ENCODE measurements at places on chromosomes 4 and X. TPM values are rescaled to one million over a fixed set of nuclear protein-coding genes. Genes with fewer than 3 reads are reported as not detected.
A peak's percentile ranks its signal among the peaks of the same experiment; 100 is the strongest.

- H3K36me3 ChIP-seq: no peaks in the 10 kb centered on the region
- no peaks in the 10 kb centered on the region for H3K4me1 ChIP-seq
- no peak for DNase-seq
- peaks cover 2% of the 10 kb centered on the region for H3K27me3 ChIP-seq
- no peak overlapping the region for H3K4me3 ChIP-seq
Measured at GRCh38 chrX:130841776-130842175, 61.2 kb downstream of the ENOX2 start.

The MAGEA4 gene
- total RNA-seq: not detected

The UGT2B11 gene
- not detected for total RNA-seq

- H3K4me1 ChIP-seq: no peaks in the 10 kb centered on the region
- no peak overlapping the region for H3K27ac ChIP-seq
- H3K27me3 ChIP-seq: no peaks in the 10 kb centered on the region
- no peak overlapping the region for H3K4me3 ChIP-seq
- H3K36me3 ChIP-seq: no peaks in the 10 kb centered on the region
- DNase-seq: no peak
Measured at GRCh38 chr4:12729384-12729783, 754.8 kb downstream of the RAB28 start.

DNA sequence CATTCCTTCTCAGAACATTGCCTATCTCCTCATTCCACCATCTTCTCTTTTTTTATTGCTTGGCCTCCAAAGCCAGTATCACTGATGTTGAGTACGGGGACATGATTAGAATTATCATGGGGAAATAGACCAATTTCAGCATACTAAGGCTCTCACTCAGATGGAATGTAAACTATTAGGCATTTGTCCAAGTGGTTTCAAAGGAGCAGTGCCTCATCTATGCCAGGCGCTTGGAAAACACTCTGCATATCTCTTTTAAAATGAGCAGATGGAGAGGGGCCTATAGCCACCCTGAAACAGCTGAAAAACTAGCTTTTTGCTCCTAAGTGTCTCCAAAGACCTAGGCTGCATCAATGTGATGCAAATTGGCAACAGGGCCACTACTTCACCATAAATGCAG, 150.8 kb upstream of the DIPK2B start:
- no peaks in the 10 kb centered on the region for H3K4me1 ChIP-seq
- no peaks in the 10 kb centered on the region for H3K36me3 ChIP-seq
- DNase-seq: peak; percentile 1
- no peak overlapping the region for H3K27ac ChIP-seq
- no peak overlapping the region for H3K4me3 ChIP-seq
- no peaks in the 10 kb centered on the region for H3K27me3 ChIP-seq

The TRO gene
- total RNA-seq: 99.2 TPM

The PPP1R2C gene
- not detected for total RNA-seq

- no peaks in the 10 kb centered on the region for H3K4me1 ChIP-seq
- no peak for DNase-seq
- H3K4me3 ChIP-seq: no peak overlapping the region
- H3K27ac ChIP-seq: no peak overlapping the region
Measured at GRCh38 chr4:15754323-15754722, 23.8 kb upstream of the CD38 start.

The CLDN22 gene
- not detected for total RNA-seq

GRCh38 chrX:103310555-103311398, at the start of gene BEX2:
Gene BEX2, minus strand, starts transcription at chrX:103310990. Its CDS starts 1,014 bp downstream, at chrX:103309976.
- H3K4me3 ChIP-seq: peak within 1 kb of the TSS; percentile 60
- no peaks in the 10 kb centered on the region for H3K36me3 ChIP-seq
- peaks cover 7% of the 10 kb centered on the region for H3K4me1 ChIP-seq
- DNase-seq: peak; percentile 96
- H3K27ac ChIP-seq: peak within 1 kb of the TSS; percentile 40

DNA sequence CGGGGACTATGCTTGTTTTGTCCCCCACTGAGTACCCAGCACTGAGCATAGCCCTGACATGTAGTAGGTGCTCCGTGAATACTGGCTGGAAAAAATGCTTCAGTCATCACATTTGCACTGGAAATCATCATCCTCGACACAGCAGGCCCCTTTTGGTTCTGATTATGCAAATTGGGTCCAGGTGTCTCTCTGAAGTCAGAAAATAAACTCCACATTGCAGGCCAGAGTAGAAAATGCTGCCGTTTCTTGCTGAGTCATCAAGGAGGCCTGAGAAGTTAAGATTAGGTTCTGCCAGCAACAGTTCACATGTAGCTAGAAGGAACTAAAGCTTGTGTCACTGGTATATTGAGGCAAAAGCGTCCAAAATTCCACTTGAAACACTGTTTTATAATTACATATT, 15.0 kb upstream of the STK32B start:
- no peak overlapping the region for H3K27ac ChIP-seq
- H3K4me1 ChIP-seq: peaks cover 9% of the 10 kb centered on the region
- H3K36me3 ChIP-seq: no peaks in the 10 kb centered on the region
- H3K4me3 ChIP-seq: no peak overlapping the region
- no peaks in the 10 kb centered on the region for H3K27me3 ChIP-seq

DNA sequence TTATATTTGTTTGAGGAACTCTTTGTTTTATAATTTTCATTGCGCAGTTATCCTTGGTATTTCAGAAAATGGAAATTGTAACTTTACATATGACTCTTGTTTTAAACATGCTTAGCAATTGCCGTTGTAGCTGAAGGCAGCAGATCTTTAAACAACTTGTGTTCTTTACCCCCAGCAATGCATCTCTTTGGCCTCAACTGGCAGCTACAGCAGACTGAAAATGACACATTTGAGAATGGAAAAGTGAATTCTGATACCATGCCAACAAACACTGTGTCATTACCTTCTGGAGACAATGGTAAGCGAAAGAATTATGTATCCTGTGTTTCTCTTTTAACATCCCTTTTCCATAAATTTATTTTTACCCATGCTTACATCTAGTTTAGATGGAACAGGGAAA, 263.6 kb downstream of the DCTD start:
- H3K27ac ChIP-seq: no peak overlapping the region
- H3K4me3 ChIP-seq: no peak overlapping the region

GRCh38 chr4:95548738-95549245, at the start of gene UNC5C:
Gene UNC5C, minus strand, starts transcription at chr4:95548973.
- no peak for DNase-seq
- H3K4me1 ChIP-seq: peaks cover 20% of the 10 kb centered on the region
- peak within 1 kb of the TSS; percentile 57 for H3K4me3 ChIP-seq
- H3K27me3 ChIP-seq: peaks cover 21% of the 10 kb centered on the region
- no peaks in the 10 kb centered on the region for H3K36me3 ChIP-seq
- peak within 1 kb of the TSS; percentile 86 for H3K27ac ChIP-seq

GRCh38 chrX:19388064-19388679, 44.4 kb downstream of the PDHA1 start:
- H3K27me3 ChIP-seq: no peaks in the 10 kb centered on the region
- no peak overlapping the region for H3K27ac ChIP-seq
- no peaks in the 10 kb centered on the region for H3K36me3 ChIP-seq
- no peak for DNase-seq

DNA sequence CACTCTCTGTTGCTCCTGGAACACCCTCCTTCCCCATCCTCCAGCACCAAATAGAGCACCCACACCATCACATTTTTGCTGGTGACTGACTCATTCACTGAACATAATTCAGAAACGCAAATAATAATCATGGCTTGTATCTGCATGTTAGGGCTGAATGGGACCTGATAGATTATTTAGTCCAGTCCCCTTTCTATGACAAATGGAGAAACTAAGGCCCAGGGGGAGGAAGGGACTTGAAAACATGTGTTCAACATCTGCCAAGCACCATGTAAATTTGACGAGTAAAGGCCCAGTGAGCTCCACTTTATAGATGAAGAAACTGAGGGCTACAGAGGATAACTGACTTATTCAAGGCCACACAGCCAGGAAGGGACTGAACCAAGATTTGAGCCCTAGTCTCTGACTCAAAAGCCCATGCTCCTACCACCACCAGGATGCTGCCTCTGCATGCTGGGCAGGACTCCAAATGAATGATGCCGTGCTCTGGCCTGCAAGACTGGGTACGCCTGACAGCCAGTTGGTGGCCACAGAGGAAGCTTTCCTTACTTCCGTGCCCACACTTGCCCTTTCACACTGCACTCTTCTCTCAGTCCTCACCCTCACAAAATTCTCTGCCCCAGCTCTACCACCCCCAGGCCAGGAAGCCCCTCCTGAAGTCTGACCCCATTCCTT, 133.3 kb upstream of the PJA1 start:
- H3K27ac ChIP-seq: no peak overlapping the region
- no peaks in the 10 kb centered on the region for H3K4me1 ChIP-seq

The BGN gene
- 68.0 TPM for total RNA-seq

GRCh38 chr4:81195475-81195874, 19.5 kb downstream of the PRKG2 start:
- H3K4me3 ChIP-seq: no peak overlapping the region
- no peaks in the 10 kb centered on the region for H3K27me3 ChIP-seq
- DNase-seq: no peak
- H3K4me1 ChIP-seq: peaks cover 4% of the 10 kb centered on the region

The PF4V1 gene
- 4.2 TPM for total RNA-seq

GRCh38 chrX:119398974-119399771, at the start of gene SLC25A43:
Gene SLC25A43, plus strand, starts transcription at chrX:119399336. Its CDS starts 68 bp downstream, at chrX:119399404.
- H3K36me3 ChIP-seq: no peaks in the 10 kb centered on the region
- H3K4me3 ChIP-seq: peak within 1 kb of the TSS; percentile 42
- H3K4me1 ChIP-seq: peaks cover 6% of the 10 kb centered on the region
- H3K27ac ChIP-seq: no peak within 1 kb of the TSS
- no peak for DNase-seq

DNA sequence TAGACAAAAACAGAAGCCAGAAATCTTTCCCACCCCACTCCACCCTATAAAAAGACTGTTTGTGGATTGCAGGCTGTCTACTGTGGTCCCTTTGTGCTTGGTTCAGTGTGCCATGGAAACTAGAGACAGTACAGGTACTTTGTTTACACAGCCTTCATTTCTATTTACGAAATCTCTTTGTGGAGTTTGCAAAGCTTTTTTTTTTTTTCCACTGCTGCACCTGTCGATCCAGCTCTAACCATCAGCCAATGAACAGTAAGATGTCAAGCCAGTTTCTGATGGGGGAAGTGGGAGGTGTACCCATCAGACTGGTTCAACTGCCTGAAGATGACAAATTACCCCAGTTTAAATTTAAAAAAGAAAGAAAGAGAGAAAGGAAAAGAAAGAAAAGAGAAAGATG, 20.2 kb upstream of the LRBA start:
- H3K4me3 ChIP-seq: no peak overlapping the region
- DNase-seq: no peak
- H3K27ac ChIP-seq: no peak overlapping the region
- H3K36me3 ChIP-seq: no peaks in the 10 kb centered on the region

DNA sequence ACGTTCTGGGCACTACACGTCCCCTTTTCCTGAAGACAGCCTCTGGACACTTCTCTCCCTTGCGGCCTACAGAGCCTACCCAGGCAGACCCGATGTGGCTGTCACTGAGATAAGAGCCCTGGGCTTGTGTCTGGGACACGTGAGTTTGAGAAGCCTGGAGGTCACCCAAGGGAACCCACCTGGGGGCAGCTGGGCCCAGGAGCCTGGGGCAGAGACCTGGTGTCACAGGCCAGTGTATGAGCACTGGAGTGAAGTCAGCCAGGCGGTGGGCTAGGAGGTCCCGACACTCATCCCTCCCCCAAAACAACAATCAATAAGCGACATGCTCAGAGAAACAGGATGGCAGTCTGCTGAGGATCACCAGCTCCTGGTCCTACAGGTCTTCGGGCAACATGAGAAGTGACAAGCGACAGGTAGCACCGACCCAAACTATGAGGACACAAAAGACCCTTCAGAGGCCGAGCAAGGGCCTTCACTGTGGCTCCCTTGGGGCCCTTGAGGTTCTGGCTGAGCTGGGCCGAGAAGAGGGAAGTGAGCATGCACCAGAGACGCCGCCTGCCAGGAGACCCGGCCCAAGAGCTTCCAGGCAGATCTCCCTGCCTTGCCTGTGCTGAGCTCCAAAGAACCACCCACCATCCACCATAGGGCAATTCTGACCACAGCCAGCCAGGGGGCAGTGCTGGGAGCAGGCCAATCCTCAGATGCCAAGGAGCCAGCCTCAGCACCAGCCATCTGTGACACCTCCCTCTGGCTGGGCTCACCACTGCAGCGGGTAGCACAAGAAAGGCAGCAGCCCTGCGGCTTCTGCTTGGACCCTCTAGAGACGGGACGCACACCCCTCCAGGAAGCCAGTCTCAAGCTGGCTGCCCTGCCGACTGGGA, 11.0 kb upstream of the DUSP9 start:
- no peak overlapping the region for H3K4me3 ChIP-seq
- H3K4me1 ChIP-seq: no peaks in the 10 kb centered on the region
- H3K36me3 ChIP-seq: no peaks in the 10 kb centered on the region
- H3K27me3 ChIP-seq: no peaks in the 10 kb centered on the region
- no peak overlapping the region for H3K27ac ChIP-seq

DNA sequence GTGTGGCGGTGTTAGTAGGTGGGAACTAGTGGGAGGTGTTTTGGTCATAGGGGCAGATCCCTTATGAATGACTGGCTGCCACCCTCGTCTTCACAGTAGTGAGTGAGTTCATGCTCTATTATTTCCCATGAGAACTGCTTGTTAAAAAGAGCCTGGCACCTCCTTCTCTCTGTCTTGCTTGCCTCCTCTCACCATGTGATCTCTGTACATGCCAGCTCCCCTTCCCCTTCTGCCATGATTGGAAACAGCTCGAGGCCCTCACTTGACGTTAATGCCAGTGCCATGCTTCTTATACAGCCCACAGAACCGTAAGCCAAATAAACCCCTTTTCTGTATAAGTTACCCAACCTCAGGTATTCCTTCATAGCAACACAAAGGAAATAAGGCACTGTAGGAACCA, 21.7 kb downstream of the PNMA6F start:
- H3K4me3 ChIP-seq: no peak overlapping the region
- H3K27me3 ChIP-seq: no peaks in the 10 kb centered on the region
- no peak overlapping the region for H3K27ac ChIP-seq
- H3K36me3 ChIP-seq: no peaks in the 10 kb centered on the region

The SPIN2A gene
- 0.40 TPM for total RNA-seq

GRCh38 chrX:149021159-149021558, 483.9 kb downstream of the IDS start:
- H3K27me3 ChIP-seq: no peaks in the 10 kb centered on the region
- no peak overlapping the region for H3K27ac ChIP-seq
- H3K4me1 ChIP-seq: no peaks in the 10 kb centered on the region
- no peaks in the 10 kb centered on the region for H3K36me3 ChIP-seq
- DNase-seq: no peak

DNA sequence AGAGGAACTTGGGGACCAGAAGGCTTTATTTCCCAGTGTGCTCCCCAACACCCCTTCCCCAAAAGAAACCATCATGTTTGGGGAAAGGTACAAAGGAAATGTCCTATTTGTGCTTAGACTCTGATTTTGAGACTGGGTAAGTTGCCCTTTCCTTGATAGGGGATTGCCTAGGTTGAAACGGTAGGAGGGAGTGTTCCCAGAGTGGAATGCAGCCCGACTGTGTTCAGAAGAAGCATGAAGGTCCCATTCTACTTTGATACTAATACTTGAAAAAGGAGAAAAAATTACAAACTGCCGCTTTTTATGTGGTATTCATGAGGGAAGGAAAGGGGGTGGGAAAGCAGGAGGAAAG, 32.4 kb upstream of the TMEM131L start:
- H3K4me3 ChIP-seq: no peak overlapping the region
- no peaks in the 10 kb centered on the region for H3K27me3 ChIP-seq
- no peak overlapping the region for H3K27ac ChIP-seq

Data from spinal cord (tissue), 10 donors.